ENCODE measurements at places on chromosomes 1 and 21. TPM values are rescaled to one million over a fixed set of nuclear protein-coding genes. Genes with fewer than 3 reads are reported as not detected.

DNA sequence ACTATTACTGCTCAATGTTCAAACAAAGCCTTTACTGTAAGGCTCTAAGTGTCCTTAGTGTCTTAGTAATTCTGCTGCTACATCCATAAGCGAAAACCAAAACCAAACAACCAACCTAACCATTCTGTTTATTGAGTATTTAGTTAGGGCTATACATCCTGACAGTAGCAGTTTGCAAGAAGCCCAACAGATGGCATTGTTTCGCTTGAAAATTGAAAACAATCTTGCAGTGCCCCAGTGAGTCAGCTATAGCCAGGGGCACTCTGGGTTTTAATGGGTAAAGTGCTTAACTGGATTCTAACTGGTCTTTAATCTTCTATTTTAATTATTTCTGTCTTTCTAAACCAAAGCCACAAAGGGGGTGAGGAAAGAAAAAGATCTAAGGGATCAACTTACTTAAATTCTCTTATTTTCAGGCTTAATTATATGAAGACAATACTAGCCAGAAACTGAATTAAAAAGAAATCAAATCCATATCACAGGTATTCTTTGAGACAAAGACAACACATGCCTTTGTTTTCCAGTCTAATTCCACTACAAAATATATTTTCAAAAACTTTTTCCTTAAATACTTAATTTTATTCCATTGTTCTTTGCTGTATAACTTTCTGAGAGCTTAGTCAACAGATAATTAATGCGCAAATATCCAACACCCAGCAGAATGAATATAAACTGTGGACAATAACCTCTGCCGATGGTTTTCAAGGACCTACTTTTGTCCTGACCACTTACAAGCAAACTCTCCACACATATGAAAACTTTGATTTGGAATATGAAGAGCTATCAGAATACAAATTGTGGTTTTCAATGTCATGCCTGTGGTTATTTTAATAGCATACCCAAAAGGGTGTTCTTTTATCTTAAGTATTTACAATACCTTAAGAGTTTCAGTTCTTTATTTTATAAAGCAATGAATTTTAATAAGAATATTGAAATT lies 15.2 kb downstream of the POGZ start:
- no peak for DNase-seq

- no peak for DNase-seq
Measured at GRCh38 chr1:36542024-36542961, 59.6 kb upstream of the CSF3R start.

SMYD3 gene
- total RNA-seq, result 9.4 TPM

- no peak for DNase-seq
Measured at GRCh38 chr1:159802111-159802510, at the start of gene FCRL6. TSS of gene FCRL6 (plus strand) at chr1:159802360. CDS start at chr1:159802425, 65 bp downstream.

SSR2 gene
- total RNA-seq, result 72.6 TPM

DNA sequence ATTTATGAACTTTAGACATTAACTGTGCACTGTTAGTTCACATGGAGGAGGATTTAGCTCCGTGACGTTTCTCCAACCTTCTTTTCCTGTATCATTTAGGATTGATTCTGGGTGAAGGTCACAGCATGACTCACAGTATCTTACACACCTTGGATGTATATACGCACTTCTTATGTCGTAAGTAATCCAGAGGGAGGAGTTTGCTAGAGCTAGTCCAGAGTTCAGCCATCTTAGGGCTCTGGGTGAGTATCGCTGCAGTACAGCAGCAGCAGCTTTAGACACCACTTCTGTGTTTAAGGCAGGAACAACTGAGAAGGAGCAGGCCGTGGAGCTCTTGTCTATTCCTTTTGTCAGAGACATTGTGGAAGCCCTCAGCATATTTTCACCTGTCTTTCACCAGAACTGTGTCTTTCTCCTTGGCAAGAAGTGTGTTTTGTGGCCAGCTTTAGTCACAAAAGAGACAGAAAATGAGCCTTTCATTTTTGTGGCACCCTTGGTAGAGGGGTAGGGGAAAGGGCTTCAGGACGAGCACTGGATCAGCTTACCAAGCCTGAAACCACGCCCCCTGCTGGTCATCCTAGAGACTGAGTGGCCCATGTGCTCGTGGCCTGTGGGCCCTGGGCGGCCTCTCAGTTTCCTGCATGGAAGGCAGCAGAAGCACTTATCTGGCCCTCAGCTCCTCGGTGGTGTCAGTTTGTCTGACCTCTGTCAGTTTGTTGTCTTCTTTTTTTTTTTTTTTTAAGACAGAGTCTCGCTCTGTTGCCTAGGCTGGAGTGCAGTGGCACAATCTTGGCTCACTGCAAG lies 64.0 kb downstream of the ADARB1 start:
- peak; percentile 84 for DNase-seq

- DNase-seq, result peak; percentile 37
Measured at GRCh38 chr1:111290630-111291029, at the start of gene CHIA. TSS of gene CHIA (plus strand) at chr1:111290851. CDS start at chr1:111310468, 19,617 bp downstream.

GRCh38 chr1:88330201-88330600 lies 353.9 kb upstream of the PKN2 start:
- no peak for DNase-seq

- DNase-seq, result no peak
Measured at GRCh38 chr1:163427279-163427678, 105.5 kb downstream of the NUF2 start.

DNA sequence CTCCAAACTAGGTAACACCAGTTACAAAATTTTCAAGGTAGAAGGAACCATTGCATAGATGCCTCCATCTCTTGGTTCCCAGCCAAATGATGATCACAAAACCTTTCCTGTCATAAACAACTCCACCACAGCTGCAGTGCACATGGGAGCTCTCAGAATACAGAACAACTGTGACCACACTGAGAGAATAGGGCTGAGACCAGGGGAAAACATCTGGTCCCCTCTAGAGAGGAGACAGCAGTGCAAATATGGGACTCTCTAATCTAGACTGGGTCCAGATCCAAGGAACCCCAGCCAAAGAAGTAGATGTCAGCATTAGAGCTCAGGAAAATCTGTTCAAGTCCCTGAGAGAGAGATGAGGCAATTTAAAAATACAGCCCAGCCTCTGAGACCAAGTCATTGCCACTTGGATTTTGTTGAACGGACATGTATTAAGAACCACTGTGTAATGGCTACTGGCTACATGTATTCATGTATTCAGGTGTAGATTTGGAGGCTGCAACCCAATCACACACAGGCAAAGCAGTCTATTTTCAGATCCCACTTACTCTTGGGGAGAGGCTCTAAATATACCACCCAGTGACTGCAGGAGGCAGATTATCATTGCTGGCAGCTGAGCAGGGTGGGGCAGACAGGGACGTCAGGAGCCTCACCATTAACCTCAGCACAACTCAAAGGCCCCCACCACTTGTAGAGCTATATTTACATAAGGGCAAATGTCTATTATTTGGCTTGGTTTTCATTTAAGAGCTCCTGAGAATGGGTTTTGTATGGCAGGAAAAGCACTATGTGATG lies 7.6 kb upstream of the RXRG start:
- peak; percentile 56 for DNase-seq

DNA sequence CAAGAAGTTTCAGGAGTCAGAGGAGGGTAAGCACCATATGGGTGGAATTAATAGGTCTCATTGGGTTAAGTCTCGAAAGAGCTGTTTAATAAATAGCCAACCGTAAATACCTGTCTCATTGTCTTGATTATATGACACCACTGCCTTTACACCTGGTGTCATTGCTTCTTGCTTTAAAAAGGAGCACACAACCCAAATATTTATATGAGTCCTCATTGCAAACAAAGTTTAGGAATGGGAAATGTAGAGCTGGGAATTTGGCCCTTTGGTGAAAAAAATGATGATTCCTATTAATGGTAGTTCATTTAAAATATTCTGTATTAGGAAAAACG lies 2.1 kb downstream of the BACH1 start:
- DNase-seq, result no peak

GRCh38 chr1:2583871-2584351 lies 2.7 kb upstream of the PRXL2B start:
- peak; percentile 27 for DNase-seq

GRCh38 chr1:68188060-68188538 lies 44.2 kb downstream of the WLS start:
- DNase-seq, result no peak

FAM163A gene
- total RNA-seq, result 0.10 TPM

DNA sequence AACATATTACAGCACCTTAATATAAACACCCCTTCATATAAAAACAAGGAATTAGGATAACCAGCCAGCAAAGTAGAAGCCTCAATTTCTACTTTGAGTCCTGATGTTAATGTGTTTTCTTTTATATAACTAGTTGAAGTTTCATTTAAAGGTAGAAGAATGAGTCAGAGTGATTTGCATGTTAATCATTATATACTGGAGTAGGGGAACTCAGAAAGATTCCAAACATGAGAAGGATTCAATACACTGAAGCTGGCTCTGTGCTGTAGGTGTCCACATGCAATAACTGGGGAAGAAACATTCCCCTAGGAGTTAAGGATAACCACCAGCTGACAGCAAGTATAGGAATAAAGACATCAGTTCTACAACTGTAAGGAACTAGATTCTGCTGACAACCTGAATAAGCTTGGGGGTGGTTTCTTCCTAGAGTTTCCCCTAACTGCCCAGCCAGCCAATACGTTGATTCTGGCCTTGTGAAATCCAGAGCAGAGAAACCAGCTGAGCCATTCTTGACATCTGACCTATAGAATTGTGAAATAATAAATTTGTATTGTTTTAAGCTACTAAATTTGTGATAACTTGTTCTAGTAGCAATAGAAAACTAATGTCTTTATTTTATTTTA lies 33.4 kb upstream of the RNPC3 start:
- DNase-seq, result no peak

GRCh38 chr1:90840352-90840751 lies 123.2 kb upstream of the BARHL2 start:
- no peak for DNase-seq

- DNase-seq, result no peak
Measured at GRCh38 chr21:33115631-33116510, 45.9 kb downstream of the OLIG1 start.

GRCh38 chr1:224617410-224618355 lies 1.6 kb downstream of the CNIH3 start:
- DNase-seq, result no peak

GRCh38 chr1:26981146-26981846 lies 12.2 kb upstream of the TRNP1 start:
- no peak for DNase-seq

- no peak for DNase-seq
Measured at GRCh38 chr21:23402929-23403520, 2204.3 kb downstream of the MRPL39 start.

ADAMTSL4 gene
- 30.7 TPM for total RNA-seq

DNA sequence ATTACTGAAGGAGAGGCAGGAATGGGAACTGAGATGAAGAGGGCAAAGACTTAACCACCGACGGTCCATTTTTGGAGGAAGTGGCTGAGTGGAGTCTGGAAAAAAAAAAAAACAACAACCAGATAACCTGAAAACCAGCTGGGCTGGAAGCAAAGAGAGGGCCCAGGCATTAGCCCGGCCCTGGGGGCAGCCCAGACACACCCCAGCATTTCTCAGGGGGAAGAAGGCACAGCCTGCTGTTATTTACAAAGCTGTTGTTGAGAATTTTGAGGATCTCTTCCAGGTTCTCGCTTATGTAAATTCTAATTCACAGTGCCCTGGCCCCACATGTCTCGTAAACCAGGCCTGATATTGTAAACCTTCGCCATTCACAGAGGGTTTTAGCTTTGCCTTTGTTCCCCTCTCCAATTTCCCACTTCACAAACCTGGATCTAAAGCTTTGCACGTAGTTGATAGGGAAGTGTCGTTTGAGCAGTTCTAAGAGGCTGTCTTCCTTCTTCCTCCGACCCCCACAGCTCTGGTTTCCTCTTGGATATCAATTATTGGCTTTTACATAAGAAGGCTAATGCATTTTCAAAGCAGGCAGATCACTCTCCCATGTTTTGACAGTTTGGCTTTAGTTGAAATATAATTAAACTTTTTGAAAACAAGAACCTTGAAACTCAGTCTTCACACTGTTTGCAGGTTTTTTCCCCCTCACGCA lies 161.8 kb upstream of the IRF2BP2 start:
- DNase-seq, result no peak

DNA sequence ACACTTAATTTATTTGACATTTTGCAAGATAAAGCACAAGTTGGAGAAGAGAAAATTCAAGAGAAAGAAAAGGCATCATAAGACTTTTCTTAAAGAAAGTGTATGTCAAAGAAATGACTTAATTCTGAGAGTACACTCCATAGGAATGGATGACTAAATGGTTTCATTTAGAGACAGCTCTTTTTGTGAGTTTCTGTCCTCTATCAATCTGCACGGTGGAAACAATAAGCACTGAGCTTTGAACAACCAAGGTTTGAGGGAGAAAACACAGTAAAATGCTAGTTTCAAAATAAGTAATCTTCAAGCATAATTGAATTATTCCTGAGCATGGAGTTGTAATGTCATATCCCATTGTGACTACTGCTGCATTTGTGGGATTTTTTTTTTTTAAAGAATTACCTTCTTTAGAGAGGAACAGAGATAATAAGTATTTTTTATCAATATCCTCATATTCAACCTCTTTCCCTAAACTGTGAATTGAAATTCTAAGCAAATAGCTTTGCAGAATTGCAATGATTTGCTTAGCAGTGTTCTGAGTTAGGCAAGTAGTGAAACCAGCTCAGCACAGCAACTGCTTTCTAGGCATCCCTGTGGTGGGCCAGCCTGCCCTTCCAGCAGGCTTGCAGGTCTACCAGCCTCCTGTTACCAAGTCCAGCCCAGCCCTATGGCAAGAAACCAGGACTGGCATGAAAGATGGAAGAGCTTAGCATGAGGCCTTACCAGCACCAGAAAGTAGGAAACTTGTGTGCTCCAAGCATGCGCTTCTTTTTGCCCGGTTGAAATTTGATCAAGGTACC lies 38.2 kb downstream of the KCNJ6 start:
- no peak for DNase-seq

GRCh38 chr1:21901473-21901847 lies 35.6 kb downstream of the HSPG2 start:
- peak; percentile 82 for DNase-seq

HTR1D gene
- total RNA-seq, result not detected

GRCh38 chr1:2314803-2315673 lies 76.3 kb downstream of the MORN1 start:
- peak; percentile 81 for DNase-seq

TNFRSF25 gene
- 9.5 TPM for total RNA-seq

DNA sequence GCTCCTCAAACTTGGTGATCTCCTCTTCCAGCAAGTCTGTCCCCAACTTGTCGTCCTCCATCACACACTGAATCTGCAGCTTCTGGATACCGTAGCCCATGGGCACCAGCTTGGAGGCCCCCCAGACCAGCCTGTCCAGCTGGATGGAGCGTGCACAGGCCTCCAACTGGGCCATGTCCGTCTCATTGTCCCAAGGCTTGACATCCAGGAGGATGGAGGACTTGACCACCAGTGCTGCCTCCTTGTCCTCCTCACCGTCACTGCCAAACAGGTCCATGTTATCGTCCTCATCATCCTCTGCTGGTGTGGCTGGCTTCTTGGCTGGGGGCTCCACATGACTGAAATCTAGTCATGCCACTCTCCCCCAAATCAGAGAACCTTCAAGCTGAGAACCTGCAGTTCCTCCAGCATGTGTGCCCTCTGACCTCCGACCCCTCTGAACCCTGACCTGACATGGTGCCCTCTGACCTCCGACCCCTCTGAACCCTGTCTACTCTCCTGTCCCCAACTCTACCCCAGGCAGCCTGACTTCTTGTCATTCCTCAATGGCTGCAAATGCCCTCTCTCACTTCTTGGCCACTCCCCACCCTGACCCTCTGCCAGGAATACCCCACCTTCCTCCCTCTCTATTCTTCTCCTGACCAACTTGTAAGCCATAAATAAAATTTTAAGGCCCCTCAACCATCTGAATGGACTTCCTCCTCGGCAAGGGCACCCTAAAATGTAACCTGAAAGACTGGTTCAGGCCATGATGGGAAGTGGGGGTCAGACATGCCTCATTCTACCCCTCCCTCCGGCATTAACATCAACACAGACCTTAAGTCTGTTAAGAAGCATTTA lies 275.7 kb upstream of the C1orf174 start:
- no peak for DNase-seq
